ENCODE measurements at places on chromosomes 5 and 9.

- no peak for DNase-seq
These were observed 19.8 kb downstream of the BRINP1 start for GRCh38 chr9:119349351-119349825.

GRCh38 chr9:34363619-34364351 is 12.9 kb downstream of the MYORG start:
- no peak for DNase-seq

DNA sequence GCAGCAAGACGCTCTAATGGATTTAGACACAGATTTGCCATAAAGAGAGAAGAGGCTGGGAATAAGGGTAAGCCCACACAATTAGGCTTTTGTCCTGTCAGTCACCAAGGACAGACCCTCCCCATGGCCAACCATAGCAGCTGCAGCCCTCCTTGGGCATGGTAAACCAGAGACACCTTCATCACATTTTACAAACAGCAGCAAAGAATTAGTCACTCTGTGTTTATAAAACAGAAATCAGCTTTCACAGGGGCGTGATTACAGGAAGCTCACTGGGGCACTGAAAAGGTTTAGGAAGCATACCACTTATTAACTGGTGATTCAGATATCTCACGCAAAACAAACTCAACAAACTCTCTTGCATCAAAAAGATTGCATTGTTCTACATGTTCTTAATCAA is 37.3 kb upstream of the ZNF622 start:
- no peak for DNase-seq

DNA sequence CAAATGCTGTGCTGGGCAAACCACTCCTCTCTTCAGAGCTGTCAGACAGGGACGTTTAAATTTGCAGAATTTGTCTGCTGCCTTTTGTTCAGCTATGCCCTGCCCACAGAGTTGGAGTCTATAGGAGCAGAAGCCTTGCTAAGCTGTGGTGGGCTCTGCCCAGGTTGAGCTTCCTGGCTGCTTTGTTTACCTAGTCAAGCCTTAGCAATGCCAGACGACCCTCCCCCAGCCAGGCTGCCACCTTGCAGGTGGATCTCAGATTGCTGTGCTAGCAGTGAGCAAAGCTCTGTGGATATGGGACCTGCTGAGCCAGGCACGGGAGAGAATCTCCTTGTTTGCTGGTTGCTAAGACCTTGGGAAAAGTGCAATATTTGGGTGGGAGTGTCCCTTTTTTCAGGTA is 314.9 kb downstream of the NNT start:
- no peak for DNase-seq

DNA sequence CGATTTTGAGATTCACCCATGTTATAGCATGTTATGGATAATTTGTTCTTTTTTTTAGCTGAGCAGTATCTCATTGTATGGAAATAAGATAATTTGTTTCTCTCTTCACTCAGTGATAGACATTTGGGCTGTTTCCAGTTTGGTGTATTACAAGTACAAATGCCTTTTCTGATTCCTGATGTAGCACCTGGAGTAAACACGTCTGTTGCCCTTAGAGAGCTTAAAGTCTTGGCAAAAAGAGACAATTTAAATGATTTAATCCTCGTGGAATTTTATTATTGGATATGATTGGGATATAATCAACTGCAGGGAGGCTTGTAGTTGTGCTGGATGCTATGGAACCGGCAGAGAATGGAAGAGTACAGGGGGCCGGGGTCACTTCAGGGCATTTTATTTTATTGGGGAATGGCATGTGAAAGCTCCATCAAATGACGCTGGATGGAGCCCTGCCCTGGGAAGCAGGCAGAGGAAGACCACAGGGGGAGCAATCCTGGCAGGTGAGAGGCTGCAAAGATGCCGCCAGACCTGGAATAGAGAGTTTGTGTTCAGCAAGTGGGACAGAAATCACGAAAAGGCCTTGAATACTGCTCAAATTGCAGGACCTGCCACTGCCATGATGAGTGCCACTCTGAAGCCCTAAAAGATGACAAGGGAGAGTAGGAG is 31.0 kb upstream of the TGFBI start:
- DNase-seq: no peak

DNA sequence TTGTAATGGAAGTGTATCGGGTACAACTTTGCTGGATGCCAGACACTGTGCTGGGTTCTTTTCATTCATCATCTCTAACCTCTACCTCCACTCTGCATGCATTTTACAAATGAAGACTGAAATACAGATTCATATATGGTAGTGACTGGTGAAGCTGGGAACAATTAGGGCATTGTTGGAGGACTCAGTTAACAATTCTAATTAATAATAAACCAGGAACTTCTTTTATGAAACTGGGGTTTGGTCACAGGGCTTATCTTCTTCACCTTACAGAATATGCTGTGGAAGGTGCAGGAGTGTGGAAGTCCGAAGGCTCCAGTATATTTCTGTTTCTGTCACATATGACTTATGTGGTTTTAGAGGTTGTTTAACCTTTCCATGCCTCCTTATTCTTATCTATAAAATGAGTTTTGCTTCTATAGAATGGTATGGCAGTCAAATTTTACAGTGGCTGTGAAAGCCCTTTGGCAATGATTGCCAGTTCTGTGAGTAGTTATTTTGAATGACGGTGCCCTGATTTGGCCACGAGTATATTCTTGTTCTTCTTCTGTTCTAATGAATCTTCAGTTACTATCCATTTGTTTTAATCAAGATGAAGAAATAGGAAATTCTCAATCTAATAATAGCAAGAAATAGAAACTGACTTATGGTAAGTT is 284.7 kb downstream of the GABRB2 start:
- DNase-seq: no peak

- DNase-seq: no peak
These were observed 280.1 kb downstream of the DNAH5 start for GRCh38 chr5:13664377-13664776.

DNA sequence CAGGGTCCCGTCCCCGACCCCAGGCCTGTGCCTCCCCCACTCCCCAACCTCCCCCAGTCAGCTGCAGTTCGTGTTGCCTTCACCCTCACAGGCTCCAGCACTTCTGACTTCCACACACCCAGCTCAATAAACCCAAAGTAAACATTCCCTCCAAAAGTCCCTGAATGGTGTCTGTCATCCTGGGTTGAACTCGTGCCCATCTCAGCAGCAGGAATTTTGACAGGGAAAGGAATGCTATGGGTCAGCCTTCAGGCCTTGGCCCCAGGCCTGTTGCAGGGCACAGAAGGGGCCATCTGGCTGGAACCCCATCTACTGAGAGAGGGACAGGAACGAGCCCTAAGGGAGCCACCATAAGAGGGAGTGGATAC is 29.6 kb upstream of the CNOT6 start:
- DNase-seq: no peak

- no peak for DNase-seq
These were observed 30.4 kb downstream of the RASGRF2 start for GRCh38 chr5:80990527-80990926.

GRCh38 chr5:103889500-103890209 is 327.1 kb upstream of the NUDT12 start:
- no peak for DNase-seq

GRCh38 chr5:90518661-90519060 is 10.7 kb downstream of the LYSMD3 start:
- DNase-seq: no peak

DNA sequence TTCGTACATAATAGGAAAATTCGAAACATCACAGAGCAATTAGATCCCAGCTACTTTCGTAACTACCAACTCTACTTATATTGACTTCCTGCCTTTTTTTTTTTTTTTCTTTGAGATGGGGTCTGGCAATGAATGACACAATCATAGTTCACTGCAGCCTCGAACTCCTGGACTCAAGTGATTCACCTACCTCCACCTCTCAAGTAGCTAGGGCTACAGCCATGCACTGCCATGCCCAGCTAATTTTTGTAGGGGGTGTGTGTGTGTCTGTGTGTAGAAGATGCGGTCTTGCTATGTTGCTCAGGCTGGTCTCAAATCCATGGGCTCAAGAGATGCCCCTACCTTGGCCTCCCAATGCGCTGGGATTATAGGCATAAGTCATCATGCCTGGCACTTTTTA is 5.8 kb upstream of the PAIP2 start:
- no peak for DNase-seq

DNA sequence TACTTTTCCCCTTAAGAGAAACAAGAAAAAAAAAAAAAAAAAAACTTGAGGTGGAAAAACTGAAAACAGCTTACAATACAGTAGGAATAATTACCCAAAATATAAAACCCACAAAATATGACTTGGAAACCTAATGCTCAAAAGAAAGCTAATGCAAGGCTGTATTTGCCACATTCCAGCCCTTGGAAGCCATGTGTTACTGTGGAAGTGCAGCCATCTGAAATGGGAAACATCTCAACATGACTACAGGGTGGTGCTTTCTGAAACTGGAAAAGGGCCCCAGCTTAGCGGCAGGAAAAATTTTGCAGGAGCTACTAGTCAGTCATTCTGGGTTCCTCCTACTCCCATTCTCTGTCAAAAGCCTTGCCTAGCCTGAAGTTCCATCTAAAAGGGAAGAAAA is 20.4 kb downstream of the CDK5RAP2 start:
- DNase-seq: no peak

Data from DMS79 (cell line).